ENCODE measurements at places on chromosomes 4 and X.

- DNase-seq, result no peak
These were observed 927.5 kb upstream of the INTU start for GRCh38 chr4:126705266-126705665.

DNA sequence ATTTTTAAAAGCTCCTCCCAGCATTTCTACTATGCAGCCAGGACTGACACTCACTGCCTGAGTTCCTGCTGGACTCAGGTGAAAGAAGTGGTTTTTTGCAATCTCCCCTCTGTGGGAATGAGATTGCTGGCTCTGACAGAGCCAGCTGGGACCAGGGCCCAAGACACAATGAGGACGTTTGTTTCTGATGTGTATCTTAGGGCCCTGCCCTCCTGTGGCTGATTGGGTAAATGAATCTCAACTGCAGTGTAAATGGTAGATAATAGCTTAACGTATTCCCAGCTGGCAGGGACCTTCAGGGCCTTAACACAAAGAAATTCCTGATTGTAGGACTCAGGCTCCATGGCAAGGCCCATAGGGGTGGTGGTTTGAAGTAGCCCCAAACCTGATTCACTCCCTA, 85.8 kb upstream of the PRPS1 start:
- DNase-seq, result no peak

GRCh38 chr4:125710766-125711165, 396.0 kb downstream of the FAT4 start:
- DNase-seq, result no peak

DNA sequence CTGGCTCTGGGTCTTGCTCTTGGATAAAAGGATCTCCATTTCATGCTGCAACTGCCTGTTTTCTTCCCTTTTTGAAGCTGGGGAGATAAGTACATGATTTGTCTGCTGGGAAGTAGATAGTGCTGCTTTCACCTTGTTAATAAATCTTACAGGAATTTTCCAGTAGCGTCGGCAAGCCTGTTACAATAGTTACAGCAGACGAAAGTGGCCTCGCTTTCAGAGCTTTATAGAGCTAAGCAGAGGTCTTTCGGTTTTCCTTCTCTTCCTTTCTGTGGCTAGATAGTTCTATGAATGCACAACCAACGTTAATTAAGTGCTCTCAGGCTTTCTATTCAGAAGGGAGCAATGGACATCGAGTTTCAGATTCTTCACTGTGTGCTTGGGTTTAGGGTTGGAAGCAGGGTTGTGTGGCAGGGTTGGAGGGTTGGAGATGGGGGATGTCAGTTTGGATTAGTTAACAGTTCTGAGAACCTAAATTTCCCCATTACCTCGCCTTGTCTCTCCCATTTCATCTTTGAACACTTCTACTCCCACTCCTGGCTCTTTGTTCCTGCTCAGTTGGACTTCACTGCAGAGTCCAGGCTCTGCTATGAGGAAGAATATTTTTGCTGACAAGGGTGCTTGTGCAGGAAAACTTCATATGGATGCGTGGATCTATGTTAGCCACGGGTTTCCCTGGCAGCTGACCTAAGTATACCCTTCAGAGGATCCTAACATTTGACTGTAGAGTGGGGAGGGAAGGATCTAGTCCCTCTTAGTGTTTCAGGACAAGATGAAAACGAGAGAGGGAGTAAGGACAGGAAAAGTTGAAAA, 237.9 kb downstream of the ARHGAP10 start:
- DNase-seq, result no peak

Measured in NCI-H187 treated with DMSO at 0.1 percent for 48 hours (cell line).